ENCODE measurements at places on chromosomes 6 and 20. TPM values are rescaled to one million over a fixed set of nuclear protein-coding genes. Genes with fewer than 3 reads are reported as not detected.

HLA-DQA1 gene
- polyA plus RNA-seq = 0.69 TPM

COX4I2 gene
- 6.7 TPM for polyA plus RNA-seq

CENPQ gene
- polyA plus RNA-seq = 11.7 TPM

PLEKHG1 gene
- polyA plus RNA-seq = 31.0 TPM

- DNase-seq = no peak
Measured at GRCh38 chr20:63099456-63100173, 92.9 kb upstream of the BHLHE23 start.

GRCh38 chr6:138811866-138812265 lies 16.0 kb downstream of the ECT2L start:
- DNase-seq = no peak

- DNase-seq = no peak
Measured at GRCh38 chr6:110474500-110474899, 1.9 kb downstream of the SLC22A16 start.

DNA sequence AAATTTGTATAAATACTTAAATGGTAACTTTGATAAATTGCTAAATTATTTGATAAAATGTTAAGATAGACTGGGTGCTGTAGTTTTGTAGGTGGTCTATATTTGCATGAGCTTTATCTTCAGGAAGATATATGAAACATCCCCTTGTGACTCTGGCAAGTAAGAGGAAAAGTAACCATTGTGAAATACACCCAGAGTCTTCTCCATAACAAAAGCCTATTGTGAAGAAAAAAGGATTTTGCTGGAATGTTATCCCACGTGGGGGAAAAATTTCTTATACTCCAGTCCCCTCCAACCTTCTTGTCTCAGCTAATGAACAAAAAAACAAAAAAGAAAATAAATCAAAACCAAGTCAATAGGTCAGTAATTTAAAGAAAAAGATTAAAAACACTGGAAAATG lies 600.7 kb downstream of the HDGFL1 start:
- DNase-seq = no peak

GRCh38 chr6:168926306-168926705 lies 327.3 kb downstream of the THBS2 start:
- DNase-seq = no peak

GRCh38 chr6:125658759-125659431 lies 90.5 kb upstream of the HEY2 start:
- DNase-seq = no peak

DNA sequence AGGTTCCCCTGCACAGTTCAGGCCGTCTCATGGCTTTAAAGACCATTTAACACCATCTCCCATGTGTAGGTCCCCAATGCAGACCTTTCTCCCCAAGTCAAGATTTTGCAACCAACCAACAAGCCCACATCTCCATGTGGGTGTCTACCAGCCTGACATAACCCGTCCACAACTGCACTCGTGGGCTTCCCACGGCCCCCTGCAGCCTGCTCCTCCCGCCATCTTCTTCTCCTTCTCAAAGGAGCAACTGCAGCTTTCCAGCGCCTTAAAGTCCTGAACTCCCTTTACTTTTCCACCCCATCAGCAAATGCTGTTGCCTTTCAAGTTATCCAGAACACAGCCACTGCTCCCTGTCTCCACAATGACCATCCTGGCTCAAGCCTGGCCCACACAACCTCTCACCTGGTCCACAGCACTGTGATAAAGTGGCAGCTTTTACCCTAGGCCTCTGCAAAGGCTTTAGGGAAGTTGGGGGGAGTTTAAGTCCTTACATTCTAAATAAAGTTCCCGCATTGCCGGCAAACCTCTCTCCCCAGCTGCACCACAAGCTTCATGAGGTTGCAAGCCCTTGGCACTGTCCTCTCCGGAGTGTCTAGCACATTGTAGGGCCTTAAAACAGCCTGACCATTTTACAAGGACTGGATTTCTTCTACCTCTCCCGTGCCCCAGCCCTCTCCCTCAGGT lies 140.5 kb downstream of the PREX1 start:
- no peak for DNase-seq
